ENCODE measurements at places on chromosomes 1 and 21.

- no peak for DNase-seq
These were observed 456.8 kb downstream of the SETD4 start for GRCh38 chr21:35603494-35603893.

- DNase-seq, result no peak
These were observed 143.7 kb downstream of the PLPP3 start for GRCh38 chr1:56435434-56436262.

- DNase-seq, result no peak
These were observed 311.0 kb downstream of the MRPL39 start for GRCh38 chr21:25296252-25296651.

GRCh38 chr1:30652152-30652841 is 71.1 kb downstream of the MATN1 start:
- DNase-seq, result no peak

DNA sequence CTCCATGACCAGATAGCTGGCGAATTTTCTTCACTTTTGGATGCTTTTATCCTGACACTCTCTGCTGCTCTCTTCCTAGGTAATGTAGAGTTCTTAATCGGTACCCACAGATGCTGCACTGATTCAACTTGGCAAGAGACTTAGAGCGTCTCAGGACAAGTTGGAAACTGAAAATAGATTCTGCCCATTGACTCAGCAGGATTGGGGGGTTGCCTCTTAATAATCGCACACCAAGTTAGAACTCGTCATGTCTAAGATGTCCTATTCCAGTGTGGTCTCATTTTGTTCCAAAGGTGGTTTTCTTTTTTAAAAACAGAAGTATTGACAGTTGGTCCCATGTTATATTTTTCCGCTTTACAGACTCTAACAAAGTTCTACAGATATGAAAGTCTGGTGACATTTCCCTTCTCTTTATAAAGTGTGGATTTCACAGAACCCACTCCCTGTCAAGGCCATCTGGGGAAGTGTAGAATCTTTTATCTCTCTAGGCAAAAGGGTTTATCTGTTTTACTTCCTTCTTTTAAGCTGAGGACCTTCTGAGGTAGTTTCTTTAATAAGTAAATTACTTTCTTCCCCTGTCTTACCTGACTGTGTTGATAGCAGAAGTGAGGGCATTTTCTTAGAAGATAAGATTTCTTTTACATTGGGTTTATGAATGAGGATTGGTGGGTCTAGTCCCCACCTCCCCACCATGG is 12.1 kb upstream of the DIPK1A start:
- DNase-seq, result no peak

DNA sequence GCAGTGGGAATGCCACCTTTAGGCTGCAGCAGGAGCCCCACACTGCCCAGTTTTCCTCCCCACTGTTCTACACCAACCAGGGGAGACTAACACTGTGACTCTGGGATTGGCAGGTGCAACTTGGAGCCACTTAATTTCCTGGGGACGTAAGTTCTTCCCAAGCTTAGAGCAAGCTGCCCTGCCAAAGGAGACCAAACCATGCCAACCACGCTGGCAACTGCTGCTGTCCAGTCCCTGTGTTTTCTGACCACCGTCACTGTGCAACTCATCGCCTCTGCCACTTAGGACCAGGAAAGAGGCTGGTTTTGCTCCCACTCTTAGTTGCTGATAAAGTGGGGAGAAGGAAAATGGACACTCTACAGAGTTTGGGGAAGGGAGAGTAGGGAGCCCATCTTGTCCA is 50.5 kb downstream of the VANGL1 start:
- no peak for DNase-seq

- DNase-seq, result no peak
These were observed 42.0 kb upstream of the CLSTN1 start for GRCh38 chr1:9865724-9866123.

- DNase-seq, result no peak
These were observed 758 bp upstream of the ATAD3B start for GRCh38 chr1:1470626-1471388.

DNA sequence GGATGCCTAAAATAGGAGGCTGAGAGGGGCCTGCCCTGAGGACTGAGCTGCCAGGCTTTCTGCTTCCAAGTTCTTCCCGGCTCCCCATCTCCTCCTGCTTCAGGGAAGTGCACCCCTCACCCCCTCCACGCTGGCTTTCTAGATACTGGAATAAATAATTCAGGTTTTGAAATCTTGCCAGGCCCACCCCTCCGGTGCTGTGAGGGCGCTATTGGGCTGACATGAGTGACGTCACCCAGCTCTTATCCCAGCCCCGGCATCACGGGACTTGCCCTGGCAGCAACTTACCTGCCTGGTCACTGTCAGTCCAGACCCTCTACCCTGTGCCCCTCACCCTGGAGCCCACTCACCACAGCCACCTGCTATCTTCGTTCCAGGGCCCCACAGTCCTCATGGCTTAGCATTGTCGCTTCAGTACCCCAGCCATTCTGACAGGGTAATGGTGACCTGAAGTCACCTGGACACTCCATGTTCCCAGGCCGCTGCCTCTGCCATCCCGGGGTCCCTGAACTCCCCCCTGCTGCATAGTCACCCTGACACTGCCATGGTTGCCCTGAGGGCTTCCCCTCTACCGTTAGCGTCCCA is 819 bp upstream of the GPR3 start:
- DNase-seq, result peak; percentile 58

DNA sequence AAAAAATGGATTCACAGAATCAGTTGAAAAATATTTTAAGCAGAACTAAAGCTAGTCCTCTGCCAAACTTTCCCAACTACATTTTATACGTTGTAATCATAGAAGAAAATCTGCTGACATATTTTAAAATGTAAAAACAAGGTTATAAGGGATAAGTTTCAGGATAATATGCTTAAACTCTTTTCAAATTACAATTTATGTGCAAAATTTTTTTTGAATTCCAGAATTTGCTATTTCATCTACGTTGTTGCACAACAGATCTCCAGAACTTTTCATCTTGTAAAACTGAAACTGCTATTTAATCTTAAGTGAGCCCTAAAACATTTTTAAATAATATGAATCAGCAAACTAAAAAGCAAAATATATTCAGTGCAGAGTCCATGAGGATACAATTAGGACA is 5.9 kb downstream of the EDEM3 start:
- DNase-seq, result no peak

DNA sequence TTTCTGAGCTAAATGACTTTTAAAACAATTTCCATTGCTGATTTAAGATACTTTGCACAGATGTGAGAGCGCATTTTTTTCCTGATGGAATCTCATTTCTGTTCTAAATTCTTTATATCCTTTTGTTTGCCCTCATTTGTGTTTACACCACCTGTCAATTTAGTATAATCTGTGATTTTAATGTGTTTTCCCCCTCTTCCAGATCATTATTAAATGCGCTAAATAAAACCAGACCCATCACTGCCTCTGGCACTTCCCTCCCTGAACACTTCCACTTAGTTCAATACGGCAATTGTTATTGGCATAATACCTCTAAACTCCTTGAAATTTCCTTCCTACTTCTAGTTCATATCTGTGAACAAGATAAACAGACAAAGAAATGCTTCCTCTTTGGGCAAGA is 186.9 kb upstream of the ADGRL2 start:
- DNase-seq, result no peak

- no peak for DNase-seq
These were observed 20.3 kb downstream of the TGFB2 start for GRCh38 chr1:218365226-218365999.

GRCh38 chr1:14957375-14958098 is 196.0 kb upstream of the TMEM51 start:
- DNase-seq, result no peak

- peak; percentile 33 for DNase-seq
These were observed 31.6 kb upstream of the ACOT11 start for GRCh38 chr1:54516249-54516920.

GRCh38 chr1:244283772-244284171 is 167.9 kb downstream of the ADSS2 start:
- no peak for DNase-seq

- DNase-seq, result peak; percentile 97
These were observed 160.9 kb upstream of the UBE2U start for GRCh38 chr1:64042331-64043100.

DNA sequence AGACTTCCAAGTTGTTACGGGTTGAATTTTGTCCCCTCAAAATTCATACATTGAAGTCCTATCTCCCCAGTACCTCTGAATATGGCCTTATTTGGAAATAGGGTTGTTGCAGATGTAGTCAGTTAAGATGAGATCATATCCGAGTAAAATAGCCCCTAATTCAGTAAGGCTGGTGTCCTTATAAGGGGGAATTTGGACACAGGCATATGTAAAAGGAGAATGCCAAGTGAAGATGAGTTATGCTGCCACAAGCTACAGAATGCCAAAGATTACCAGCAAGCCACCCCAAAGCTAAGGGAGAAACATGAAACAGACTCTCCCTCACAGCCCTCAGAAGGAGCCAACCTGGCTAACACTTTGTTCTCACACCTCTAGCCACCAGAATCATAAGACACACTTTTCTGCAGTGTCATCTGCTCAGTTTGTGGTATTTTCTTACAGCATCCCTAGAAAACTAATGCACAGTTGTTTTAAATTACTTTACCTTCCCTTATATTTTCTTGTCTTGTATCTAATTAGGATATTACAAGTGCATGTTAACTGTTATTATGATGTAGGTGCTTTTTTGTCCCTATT is 43.3 kb upstream of the PRDX6 start:
- peak; percentile 34 for DNase-seq

Data from fibroblast of upper back skin (primary cell).